ENCODE measurements at places on chromosomes 16 and 17.

- DNase-seq, result no peak
Observed at GRCh38 chr16:89048871-89049422, 44.7 kb upstream of the ACSF3 start.

- no peak for DNase-seq
Observed at GRCh38 chr17:37543637-37544052, 54.0 kb downstream of the DUSP14 start.

DNA sequence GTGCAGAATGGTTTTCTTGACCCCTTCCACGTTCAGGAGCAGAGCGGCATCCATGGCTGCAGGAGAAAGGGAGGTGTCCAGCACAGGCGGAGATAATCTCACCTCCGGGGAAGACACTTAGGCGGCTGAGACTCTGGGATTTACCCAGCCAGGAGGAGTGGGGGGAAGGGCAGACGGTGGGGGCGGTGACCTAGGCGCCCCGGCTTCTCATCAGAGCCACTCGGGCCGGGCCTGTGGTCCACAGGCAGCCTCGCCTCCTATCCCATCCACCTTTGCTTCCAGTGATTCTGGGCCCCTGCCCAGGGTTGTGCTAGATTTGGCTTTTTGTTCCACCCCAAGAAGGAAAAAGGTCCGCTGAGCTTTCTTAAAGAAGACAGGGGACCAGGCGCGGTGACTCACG, at the start of gene AIPL1:
AIPL1 (minus strand) TSS at position 71 of the 400 bp plus-strand sequence; CDS start at position 54, 17 bp downstream.
- no peak for DNase-seq

- no peak for DNase-seq
Observed at GRCh38 chr17:81171941-81172340, 5.9 kb upstream of the AATK start.

GRCh38 chr16:15043344-15043743, 12.5 kb downstream of the NTAN1 start:
- no peak for DNase-seq

DNA sequence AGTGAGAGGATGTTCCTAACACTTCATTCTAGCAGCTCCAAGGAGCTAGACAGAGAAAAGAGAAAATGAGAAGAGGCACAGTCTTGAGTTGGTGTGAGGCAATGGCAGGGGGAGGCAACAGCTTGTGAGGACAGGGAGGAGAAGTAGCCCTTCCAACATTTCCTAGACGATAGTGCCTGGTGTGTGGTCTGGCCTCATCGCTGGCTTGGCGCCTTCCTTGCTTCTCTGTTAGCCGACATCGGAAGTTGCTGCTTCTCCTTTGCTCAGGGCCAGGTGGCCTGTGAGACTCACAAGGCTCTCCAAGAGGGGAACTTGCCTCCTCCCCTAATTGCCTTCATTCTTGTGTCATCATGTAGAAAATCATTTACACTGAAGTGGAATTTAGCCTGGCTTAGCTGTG, 208.7 kb downstream of the MAP2K4 start:
- DNase-seq, result no peak

DNA sequence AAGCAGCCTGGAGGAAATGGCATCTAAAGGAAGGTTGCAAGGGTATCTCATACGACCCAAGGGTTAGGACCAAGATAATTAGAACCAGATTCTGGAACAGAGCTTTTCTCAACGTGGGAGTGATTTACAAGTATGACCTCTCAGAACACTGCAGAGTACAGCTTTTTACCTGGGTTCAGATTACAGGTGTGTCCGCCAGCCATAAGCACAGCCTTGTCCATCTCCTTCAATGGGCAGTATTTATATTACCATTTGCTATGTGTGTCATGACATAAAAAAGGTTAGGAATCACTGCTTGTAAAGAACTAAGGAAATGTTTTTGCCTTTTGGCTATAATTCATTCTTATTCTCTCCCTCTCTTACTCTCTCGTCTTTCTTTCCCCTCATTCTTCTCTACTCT, 36.7 kb downstream of the MYO1D start:
- no peak for DNase-seq

DNA sequence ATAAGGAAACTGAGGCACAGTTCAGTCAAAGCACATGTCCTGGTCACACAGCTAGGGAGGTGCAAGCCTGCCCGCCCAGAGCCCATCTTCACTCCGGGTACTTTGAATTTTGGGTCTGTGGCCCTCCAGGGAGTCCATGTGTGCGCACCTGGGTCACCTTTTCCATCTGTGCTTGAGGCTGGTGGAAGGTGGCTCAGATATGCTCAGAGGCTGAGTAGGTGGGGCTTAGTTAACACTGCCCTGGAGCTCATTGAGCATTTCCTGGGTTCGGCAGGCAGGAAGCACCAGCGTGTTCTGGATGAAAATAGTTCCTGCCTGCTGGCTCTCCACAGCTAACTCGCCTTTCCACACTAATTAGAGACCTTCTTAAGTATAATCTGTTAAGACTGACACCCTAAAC, 19.2 kb downstream of the FAM234A start:
- no peak for DNase-seq

- DNase-seq, result no peak
Observed at GRCh38 chr16:56833243-56833970, 31.6 kb upstream of the SLC12A3 start.

DNA sequence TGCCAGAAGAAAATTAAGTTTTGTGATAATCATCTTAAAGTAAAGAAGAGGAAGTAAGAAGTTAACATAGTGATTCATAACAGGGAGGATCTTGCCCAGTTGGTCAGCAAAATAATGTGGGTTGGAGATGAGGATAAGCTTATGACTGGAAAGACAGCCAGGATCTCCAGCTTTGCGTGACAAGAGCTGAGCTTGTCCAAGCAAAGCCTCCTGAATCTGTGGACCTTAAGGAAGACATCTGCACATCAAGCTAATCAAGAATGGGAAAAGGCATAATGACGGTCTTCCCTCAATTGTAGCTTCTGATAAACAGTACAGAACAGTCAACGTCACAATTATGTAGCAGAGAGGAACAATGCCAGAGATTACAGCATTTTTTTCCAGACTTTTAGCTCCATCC, 744.7 kb upstream of the GOT2 start:
- no peak for DNase-seq

DNA sequence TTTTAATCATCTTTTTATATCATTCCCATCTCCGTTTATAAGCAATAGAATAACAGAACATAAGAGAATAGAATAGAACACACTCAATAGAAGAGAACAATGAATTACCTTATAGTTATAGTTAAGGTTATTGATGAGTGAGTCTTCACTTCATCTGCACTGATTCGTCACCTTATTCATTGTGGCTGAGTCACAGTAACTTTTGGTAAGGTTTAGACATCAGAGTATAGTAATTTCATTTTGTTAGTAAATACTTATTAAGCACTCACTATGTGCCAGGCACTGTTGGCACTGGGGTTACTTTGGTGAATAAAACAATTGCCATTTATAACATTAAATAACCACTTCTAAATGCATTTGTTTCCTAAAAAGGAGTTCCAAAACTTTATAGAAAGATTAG, 22.5 kb downstream of the PHKB start:
- DNase-seq, result no peak

- no peak for DNase-seq
Observed at GRCh38 chr17:21512307-21513011, 136.3 kb downstream of the KCNJ12 start.

- no peak for DNase-seq
Observed at GRCh38 chr16:23668873-23669272, 9.8 kb upstream of the PLK1 start.

DNA sequence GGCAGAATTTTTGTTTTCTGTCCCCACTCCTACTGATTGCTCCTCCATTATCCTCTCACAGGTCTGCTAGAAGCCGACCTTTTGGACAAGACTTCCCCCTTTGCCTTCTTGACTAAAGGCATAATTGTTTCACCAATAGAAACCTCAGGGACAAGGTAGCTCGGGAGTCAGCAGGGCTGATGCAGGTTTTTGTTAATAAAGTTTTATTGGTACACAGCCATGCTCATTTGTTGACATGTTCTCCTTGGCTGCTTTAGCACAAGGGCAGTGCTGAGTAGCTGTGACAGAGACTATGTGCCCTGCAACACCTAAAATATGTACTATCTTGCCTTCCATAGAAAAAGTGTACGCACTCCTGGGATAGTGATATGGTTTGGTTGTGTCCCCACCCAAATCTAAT, 271.6 kb downstream of the XYLT1 start:
- DNase-seq, result no peak

- no peak for DNase-seq
Observed at GRCh38 chr17:69342896-69343644, 16.1 kb upstream of the ABCA5 start.
